ENCODE measurements at places on chromosomes 2 and 18.

- DNase-seq = no peak
Measured at GRCh38 chr18:1253827-1254226, 349.2 kb downstream of the ADCYAP1 start.

- no peak for DNase-seq
Measured at GRCh38 chr18:50453014-50453680, 78.3 kb downstream of the SKA1 start.

- no peak for DNase-seq
Measured at GRCh38 chr2:84474176-84474575, 15.1 kb upstream of the SUCLG1 start.

GRCh38 chr2:235390108-235390815, 103.6 kb upstream of the AGAP1 start:
- peak; percentile 54 for DNase-seq

GRCh38 chr2:158125756-158126498, 24.3 kb downstream of the UPP2 start:
- DNase-seq = no peak

GRCh38 chr2:2795438-2796091, 464.5 kb upstream of the MYT1L start:
- no peak for DNase-seq

GRCh38 chr2:182652326-182652725, 63.7 kb upstream of the DNAJC10 start:
- peak; percentile 12 for DNase-seq

- no peak for DNase-seq
Measured at GRCh38 chr2:69298261-69298660, 88.8 kb downstream of the GFPT1 start.

GRCh38 chr2:12616456-12617156, 100.1 kb upstream of the TRIB2 start:
- DNase-seq = no peak

DNA sequence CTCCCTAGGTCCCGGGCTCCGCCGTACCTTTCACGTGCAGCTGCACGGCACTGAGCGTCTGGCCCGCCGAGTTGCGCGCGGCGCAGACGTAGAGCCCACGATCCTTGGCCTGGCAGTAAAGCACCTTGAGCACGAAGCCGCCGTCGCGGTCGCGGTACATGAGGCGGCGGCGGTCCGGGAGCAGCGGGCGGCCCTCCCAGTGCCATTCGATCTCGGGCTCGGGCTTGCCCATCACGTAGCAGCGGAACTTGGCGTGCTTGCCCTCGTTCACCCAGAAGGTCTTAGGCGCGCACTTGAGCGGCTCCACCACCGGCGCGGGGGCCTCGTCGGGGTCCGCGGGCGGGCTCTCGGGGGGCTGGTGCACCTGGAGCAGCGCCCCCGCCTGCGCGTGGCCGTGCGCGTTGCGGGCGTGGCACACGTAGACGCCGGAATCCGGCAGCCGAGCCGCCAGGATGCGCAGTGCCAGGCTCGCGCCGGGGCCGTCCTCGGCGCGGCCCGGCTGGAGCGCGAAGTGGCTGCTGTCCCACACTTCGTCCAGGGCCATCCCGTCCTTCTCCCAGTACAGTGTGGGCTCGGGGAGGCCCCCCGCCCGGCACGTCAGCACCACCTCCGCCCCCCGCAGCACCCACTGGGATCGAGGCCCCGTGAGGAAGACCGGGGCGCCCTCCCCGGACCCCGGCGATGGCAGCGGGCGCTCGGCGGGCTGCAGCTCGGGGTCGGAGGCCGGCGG, 980 bp downstream of the OBSL1 start:
- no peak for DNase-seq

- DNase-seq = no peak
Measured at GRCh38 chr2:197925204-197925603, 120.8 kb downstream of the PLCL1 start.

DNA sequence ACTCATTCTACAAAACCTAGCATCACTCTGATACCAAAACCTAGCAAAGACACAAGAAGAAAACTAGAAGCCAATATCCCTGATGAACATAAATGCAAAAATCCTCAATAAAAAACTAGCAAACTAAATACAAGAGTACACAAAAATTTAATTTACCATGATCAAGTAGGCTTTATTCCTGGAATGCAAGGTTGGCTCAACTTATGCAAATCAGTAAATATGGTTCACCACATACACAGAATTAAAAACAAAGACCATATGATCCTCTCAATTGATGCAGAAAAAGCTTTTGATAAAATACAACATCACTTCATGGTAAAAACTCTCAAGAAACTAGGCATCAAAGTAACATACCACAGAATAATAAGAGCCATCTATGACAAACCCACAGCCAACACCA, 188.3 kb downstream of the ETAA1 start:
- DNase-seq = no peak

DNA sequence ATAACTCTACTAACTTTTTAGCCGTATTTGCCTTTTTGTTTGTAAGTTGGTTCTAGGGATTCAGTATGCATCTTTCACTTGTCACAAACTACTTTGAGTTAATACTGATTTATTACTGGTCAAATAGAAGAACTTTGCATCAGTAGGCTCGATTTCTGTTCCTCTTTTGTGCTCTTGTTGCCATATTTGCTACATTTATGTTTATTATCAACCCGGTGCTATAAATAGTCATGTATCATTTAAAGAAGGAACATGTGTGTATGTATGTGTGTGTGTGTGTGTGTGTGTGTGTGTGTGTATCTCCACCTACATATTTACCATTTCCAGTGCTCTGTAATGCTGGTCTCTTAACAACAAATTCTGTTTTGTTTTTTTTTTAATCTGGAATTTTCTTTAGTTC, 79.6 kb upstream of the B3GNT7 start:
- peak; percentile 7 for DNase-seq

All from CD4-positive, alpha-beta T cell treated with Interleukin-10 for 1 hour (primary cell).